ENCODE measurements at places on chromosomes 16 and 17.
A peak's percentile ranks its signal among the peaks of the same experiment; 100 is the strongest.

DNA sequence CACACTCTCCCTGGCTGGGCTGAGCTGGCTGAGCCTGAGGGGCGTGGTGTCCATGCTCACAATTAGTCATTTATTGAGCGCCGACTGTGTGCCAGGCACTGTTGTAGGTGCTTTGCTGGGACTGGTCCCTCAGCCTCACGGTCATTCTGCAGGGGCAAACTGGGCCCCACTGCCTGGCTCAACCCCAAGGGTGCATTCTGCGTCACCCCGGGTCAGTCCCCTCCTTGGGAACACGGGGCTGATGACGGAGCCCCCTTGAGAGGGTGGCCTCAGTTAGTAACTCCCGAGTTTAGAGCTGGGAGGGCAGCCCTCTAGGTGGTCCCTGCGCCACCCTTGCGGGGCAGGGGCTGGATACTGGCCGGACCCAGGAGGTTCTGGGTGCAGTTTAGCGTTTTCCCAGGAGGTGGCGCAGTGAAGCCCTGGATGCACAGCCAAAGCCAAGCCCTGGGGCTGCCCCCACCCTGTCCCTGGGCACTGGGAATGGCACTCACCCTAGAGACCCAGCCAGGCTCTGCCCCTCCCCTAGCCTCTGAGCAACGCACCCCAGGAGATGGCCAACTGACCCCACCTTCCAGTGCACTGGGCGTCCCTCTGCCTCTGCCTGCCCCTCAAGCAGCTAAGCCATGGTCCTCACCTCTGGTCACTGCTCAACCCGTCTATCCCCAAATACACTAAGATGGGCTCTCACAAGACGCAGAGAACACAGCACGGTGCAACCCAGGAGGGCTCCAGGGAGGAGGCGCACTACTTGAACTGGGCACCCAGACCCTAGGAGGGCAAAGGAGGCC is 243.2 kb upstream of the GSE1 start:
- DNase-seq, result peak; percentile 97

DNA sequence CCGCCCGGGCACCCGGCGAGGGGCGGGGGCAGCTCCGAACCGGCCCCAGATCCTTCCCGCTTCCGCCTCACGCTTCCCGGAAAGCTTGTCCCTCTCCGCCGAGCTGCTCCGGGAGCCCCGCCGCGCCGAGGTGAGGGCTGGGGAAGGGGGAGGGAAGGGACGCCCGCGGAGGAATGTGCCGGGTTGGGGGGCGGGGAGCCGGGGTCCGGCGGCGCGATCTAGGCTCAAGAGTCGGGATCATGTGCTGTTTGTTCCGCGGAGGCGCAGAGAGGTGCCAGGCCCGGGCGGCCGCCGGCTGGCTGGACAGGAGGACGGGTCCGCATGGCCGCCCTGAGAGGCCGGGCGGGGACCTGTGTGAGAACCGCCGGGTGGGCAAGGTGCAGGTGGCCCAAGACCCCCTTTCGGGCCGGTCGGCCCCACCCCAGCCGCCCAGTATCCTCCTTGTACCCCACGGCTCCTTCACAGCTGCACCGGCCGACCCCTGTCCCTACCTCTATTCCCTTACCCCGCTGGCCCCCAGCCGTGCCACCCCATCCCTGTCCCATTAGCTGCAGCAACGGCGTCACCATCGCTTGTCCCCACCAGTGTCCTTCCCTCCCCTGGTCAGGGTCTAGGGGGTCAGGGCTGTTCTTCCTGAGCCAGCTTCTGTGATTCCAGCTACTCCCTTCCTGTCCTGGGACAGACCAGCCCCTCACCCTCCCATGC is 429 bp downstream of the KIF1C start:
- no peak for DNase-seq

DNA sequence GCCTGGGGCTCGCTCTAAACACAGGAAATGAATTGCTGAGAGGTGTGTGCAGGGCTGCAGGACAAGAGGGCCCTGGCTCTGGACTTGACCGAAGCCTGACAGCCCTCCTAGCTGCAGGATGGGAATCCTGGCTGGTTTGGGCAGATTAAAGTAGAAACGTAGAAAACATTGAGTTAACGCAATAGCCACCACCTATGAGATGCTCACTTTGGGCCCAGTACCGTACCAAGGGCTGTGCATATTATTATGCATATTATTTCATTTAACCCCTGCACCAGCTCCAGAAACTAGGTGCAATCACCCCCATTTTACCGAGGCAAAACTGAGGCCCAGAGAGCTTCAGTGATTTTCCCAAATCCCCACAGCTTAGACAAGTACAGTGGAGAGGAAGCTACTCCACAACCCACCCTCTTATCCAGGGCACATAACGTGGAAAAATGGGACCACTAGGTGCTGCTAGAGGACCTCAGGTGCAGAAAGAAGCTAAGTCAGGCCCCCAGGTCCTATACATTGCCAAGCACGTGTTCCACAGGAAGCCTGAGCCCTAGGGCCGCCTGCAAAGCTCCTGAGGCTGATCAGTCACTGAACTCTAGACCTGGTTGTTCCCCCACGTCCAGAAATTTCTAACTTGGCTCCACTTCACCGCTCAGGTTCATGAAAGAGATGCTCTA is 79.2 kb downstream of the MYH11 start:
- peak; percentile 59 for DNase-seq

- DNase-seq, result no peak
These were observed 9.4 kb downstream of the CD300LF start for GRCh38 chr17:74703311-74703710.

GRCh38 chr17:77264617-77265230 is 124.0 kb downstream of the SEC14L1 start:
- no peak for DNase-seq

GRCh38 chr16:21156767-21157467 is 1.6 kb upstream of the LDAF1 start:
- DNase-seq, result peak; percentile 79

GRCh38 chr16:10205688-10206087 is 23.5 kb upstream of the GRIN2A start:
- no peak for DNase-seq

- DNase-seq, result no peak
These were observed 32.5 kb downstream of the BAIAP2 start for GRCh38 chr17:81067391-81067811.

DNA sequence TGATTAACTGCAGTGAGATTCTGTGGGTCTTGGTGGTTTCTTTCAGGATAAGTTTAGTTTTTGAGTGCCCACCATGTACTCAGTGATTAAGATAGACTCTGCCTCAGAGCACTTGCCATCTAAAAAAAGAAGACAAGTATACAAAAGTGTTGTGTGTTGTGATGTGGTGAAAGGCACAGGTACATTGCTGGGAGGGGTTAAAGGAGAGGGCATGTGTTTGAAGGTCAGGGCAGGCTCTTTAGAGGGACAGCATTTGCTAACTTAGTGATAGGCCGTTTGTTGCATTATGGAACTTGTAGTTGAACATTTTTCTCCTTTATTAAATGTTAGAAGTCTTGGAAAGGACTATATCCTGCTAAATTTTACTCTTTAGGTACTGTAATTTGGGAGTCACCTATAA is 26.5 kb downstream of the SF3B3 start:
- no peak for DNase-seq

- peak; percentile 94 for DNase-seq
These were observed at the start of gene HIRIP3 for GRCh38 chr16:29995324-29995910. HIRIP3 (minus strand) TSS chr16:29995617; CDS start chr16:29995605, 12 bp downstream.

- DNase-seq, result no peak
These were observed 171.6 kb upstream of the CDH5 start for GRCh38 chr16:66194866-66195265.

- peak; percentile 86 for DNase-seq
These were observed 24.2 kb downstream of the B9D1 start for GRCh38 chr17:19338031-19338990.

DNA sequence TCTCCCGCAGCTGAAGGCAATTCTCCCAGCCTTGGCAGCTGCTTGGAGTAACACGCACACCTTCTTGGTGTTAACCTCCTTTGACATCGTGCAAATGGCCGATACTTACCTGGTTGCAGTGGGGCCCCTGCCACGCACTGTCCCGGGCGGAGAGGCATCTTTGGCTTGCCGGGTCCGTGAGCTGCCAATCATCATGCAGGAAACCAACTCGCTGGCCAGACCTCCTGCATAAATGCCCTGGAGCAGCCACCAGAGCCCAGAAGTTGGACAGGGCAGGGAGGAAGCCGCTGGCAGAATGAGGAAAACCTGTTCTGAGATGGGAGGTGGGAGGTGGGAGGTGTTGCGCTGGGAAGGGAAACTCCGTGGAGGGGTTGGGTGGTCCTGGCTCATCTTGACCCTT is 41.7 kb upstream of the CREBBP start:
- DNase-seq, result no peak

DNA sequence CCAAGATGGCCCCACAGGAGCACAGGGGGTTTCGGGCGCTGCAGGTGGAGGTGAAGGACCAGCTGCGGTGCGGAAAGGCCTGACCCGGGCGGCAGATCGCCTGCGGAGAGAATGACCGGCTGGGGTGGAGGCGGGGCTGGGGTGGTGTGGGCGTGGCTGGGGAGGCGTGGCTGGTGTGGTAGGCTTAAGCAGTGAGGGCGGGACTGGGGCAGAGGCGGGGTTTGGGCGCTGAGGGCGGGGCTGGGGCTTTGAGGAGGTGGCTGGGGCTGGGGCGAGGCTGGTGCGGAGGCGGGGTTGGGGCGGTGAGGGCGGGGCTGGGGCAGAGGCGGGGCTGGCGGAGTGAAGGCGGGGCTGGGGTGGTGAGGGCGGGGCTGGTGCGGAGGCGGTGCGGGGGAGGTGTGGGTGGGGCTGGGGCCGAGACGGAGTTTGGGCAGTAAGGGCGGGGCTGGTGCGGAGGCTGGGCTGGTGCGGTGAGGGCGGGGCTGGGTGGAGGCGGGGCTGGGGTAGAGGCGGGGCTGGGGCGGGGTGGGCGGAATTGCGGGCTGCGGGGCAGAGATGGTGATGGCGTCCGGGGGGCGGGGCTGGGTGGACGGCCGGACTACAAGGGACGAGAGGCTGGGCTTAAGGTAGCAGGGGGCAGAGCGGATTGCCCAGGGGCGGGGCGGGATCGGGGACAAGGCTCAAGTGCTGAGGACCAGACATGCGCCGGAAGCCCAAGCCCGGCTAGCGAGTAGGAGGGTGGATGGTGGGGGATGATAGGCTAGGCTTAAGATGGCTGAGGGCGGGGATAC is 9.9 kb upstream of the GSDMA start:
- peak; percentile 92 for DNase-seq

DNA sequence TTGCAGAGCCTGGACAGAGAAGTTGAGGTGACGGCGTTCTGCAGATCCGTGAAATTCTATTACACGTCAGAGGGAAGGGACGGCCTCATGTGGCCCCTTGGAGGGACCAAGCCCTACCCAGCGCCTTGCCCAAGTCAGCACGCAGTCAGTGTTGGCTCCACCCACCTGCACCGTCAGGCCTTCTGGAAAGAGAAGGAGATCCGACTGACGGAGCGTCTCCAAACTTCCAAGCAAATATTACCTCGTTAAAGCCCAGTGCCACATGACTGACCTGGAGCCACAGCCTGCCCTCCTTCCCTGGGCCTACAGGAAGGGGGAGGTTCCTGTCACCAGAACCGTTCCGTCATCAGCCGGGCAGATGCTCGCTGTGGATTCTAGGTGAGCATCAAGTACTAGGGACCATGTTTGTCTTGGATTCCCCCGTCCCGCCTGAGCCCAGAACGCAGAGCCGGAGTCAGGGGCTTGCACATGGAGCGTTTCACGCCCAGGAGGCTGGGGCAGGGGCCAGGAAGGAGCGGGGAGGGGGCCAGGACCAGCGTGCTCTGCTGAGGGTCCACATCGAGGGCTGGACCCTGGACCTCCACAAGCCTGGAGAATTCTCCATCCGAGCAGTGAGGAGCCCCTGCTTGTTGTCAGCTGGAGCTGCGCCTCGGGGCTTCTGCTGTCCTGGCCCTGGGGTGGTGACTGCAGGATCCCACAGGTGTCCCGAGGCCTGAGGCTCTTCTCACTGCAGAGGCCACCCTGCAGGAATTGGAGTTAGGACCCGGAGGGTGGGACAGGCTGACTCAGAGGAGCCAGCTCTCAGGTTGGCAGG is 22.6 kb upstream of the METRNL start:
- DNase-seq, result no peak

- DNase-seq, result no peak
These were observed 36.5 kb downstream of the ACTG1 start for GRCh38 chr17:81476097-81476496.

GRCh38 chr16:84143784-84144199 is 1.2 kb downstream of the HSDL1 start:
- DNase-seq, result no peak

DNA sequence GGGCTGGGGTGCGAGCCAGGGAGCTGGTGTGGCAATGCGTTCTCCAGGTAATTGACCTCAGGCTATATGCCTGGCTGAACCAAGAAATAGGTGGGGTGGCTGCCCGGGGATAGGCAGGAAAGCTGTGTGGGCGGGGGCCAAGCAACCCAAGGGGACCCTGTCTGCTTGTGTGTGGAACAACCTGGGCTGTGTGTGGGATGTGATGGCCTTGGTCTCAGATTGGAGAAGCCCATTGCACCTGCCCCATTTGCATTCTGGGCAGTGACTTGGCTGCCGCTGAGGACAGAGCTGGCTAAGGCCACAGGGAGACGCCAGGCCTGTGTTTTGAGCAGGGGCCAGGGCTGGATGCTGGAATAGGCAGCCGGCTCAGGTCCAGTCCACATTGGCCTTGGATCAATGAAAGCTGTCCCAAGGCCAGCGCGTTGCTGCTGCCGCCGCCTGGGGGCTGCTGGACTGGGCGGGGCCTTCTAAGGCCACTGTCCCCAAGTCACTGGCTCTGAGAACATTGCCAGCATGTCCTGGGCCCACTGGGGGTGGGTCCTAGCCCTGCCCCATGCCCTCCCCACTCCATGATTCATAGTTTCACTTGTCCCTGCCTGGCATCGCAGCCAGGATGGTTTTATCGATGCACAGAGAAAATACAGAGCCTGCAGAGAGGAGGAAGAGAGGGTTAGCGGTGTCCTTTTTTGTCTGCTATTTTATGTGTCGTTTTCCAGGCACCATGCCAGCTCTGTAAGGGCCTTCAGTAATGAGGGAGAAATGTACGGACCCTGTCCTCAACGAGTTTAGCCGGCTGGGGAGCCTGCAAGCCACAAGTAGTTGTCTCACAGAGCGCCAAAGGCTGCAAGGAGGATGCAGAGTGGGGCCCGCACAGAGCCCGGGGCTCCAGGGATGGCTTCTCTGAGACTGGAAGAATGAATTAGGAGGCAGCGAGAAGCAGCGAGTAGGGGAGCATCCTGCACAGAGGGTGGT is 43.9 kb downstream of the NKD1 start:
- DNase-seq, result no peak

DNA sequence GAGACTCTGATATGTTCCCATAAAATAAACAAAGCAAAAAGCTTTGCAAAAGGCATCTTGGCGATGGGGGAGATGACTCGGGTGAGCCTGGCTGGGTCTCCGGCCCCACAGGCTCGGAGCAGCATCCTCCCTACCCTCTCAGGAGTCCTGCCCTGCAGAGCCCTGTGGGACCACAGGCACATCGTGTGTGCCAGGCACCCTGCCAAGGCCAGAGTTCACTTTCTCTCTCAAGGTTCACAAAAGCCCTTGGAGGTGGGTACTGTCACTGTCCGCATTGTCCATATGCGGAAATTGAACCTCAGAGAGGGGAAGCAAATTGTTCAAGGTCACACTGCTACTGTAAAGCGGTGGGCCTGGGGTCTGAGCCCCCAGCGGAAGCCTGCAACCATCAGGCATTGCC is 48.5 kb downstream of the CRISPLD2 start:
- DNase-seq, result no peak

Measured in HuH-7 (cell line).